ENCODE measurements at places on chromosomes 3 and 15.

- no peak for DNase-seq
Observed at GRCh38 chr15:42511007-42511391, 15.6 kb downstream of the SNAP23 start.

- no peak for DNase-seq
Observed at GRCh38 chr3:49707113-49707480, 12.4 kb downstream of the AMIGO3 start.

DNA sequence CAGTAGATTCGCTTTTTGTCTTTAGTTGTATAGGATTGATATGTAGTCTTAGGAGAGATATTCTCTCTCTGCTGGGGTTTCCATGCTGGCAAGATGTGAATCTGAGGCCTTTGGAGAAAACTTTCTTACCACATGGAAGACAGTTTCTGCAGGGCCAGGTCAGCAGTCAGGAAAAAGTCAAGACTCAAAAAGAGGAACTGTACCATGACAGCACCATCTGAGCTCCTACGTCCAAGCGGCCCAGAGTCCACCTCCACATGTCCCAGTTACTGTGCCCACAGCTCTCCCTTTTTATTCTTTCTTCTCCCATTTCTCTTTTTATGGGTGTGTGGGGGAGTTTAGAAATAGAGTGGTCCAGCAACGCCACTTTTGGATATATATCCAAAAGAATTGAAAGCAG is 172.0 kb downstream of the MTHFS start:
- DNase-seq = no peak

DNA sequence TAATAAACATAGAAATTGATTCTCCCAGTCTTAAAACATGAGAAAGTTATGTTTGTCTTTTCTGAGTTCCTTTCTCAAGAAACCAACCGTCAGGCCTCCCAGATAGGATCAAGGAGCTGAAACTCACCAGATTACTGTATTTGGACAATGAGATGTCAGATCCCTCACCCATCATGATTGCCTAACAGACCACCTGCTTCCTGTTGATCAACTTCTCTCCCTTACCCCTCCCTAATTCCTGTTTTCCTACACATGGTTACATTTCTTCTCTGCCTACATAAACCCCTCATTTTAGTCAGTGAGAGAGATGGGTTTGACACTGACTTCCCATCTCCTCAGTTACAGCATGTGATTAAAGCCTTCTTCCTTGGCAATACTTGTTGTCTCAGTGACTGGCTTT is 917.5 kb downstream of the FHIT start:
- no peak for DNase-seq

GRCh38 chr3:40054568-40055222 is 245.3 kb downstream of the MYRIP start:
- no peak for DNase-seq

DNA sequence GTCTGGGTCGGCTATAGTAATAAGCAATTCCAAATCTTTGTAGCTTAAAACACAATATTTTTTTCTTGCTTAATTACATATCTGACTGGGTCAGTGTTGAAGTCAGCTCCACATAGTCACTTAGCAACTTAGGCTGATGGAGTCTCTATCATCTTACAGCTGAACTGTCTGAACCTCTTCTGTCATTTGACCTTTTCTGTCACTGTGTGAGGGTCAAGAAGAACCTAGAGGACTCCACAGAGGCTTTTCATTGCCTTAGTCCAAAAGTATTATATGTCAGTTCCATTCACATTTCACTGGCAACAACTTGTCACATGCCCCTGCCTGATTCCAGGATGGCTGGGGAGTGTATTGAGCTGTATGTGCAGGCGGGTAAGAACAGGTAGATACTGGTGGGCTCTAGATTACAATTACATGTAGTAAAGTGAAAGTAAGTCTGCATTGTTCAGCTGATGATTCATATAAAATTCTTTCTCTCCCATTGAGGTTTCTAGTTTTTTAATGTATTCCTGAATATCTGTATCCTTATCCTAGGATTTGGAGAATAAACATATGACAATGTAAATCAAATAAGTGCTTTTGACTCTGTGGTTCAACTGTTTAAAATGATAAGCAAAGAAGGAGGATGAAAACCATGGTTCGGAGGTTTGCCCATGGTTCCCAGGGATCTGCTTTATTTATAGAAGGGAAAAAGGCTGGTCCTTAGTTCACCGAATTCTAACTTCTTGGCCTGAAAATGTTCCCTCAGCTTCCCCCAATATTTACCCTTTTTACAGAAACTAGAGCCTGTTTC is 5.8 kb upstream of the ARPP21 start:
- no peak for DNase-seq

DNA sequence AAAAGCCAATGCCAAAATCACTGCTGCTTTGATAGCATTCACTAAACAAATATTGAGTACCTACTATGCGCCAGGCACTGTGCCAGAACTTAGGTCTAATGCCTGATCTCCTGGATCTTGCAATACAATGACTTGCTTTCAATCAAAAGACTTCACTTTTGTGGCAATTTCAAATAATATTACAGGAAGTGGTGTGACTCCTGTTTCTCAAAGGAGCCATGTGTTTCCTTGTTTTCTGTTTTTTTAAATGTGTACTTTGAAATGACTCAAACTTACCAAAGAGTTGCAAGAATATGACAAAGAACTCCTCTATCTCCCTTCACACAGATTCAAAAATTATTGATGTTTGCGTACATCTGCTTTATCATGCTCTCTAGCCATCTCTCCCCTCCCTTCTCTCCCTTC is 18.3 kb downstream of the OSBPL10 start:
- DNase-seq = no peak

- no peak for DNase-seq
Observed at GRCh38 chr3:46824211-46824970, 38.9 kb downstream of the MYL3 start.

DNA sequence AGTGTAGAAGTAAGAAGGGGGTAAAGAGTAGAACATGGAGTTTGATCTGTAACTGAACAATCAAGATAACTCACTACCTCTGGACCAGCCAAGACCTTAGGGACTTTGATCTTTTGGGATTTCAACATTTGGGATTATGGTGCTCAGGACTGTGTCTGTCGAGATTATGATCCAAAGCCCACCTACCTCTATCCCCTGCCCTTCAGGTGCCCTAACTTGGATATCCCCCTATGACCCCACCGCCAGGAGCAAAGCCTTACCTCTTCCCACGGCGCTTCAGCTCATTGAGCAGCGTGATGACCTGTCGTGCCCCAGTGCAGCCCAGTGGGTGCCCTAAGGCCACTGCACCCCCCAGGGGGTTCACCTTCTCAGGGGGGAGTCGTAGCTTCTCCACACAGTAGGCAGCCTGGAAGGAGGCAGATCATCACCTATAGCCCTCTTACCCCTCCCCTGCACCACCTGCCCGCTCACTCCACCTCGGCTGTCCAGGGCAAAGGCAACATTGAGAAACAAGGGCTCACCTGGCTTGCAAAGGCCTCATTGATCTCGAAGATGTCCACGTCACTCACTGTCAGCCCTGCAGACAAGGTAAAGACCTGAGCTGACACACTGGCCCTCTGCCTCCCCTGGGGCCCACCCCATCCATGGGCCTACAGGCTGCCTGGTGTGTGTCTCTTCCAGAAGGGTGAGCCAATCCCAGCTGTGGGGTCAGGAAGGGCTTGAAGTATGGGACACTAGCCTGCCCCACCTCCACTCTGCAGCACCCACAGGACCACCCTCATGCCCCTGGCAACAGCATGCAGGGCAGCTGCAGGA is 11.4 kb downstream of the ACAA1 start:
- DNase-seq = no peak

- DNase-seq = peak; percentile 1
Observed at GRCh38 chr3:186255703-186256331, 106.2 kb downstream of the DGKG start.

- no peak for DNase-seq
Observed at GRCh38 chr3:115227461-115227860, 80.4 kb upstream of the ZBTB20 start.

GRCh38 chr15:68382286-68383007 is 49.5 kb downstream of the ITGA11 start:
- no peak for DNase-seq

- no peak for DNase-seq
Observed at GRCh38 chr3:101796077-101796680, 17.2 kb downstream of the NXPE3 start.

GRCh38 chr3:15645246-15645645 is 43.7 kb downstream of the BTD start:
- no peak for DNase-seq

GRCh38 chr3:47612178-47612577 is 33.5 kb upstream of the CSPG5 start:
- no peak for DNase-seq

- no peak for DNase-seq
Observed at GRCh38 chr3:60609446-60609845, 641.8 kb downstream of the FHIT start.

DNA sequence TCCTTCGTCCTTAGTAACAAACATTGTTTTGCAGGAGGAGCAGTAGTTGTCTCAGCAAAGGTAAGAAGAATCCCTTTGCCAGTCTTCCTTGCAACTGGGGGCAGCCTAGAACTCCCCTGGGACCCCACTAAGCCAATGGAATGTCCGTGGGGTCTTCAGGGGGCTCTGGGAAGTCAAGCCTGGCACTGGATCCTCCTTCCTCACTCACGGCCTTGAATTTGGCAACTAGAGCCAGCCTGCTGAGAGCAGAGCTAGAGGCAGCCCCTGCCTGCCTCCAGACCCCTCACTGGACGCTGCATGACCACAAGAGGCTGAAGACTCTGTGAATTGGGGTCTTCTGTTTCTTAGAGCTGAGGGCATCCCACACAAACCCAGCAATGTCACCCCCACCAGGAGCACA is 18.6 kb upstream of the PRR23E start:
- DNase-seq = no peak

GRCh38 chr3:42176242-42177034 is 85.3 kb downstream of the TRAK1 start:
- DNase-seq = no peak

- DNase-seq = no peak
Observed at GRCh38 chr3:169665264-169666075, 2.0 kb upstream of the MECOM start.

- no peak for DNase-seq
Observed at GRCh38 chr3:14577897-14578296, 37.8 kb upstream of the GRIP2 start.

- no peak for DNase-seq
Observed at GRCh38 chr15:73756390-73756789, 3.2 kb upstream of the INSYN1 start.

- no peak for DNase-seq
Observed at GRCh38 chr3:141260630-141260927, 29.0 kb downstream of the PXYLP1 start.

GRCh38 chr3:182092662-182093262 is 381.0 kb downstream of the SOX2 start:
- DNase-seq = no peak

- no peak for DNase-seq
Observed at GRCh38 chr3:49500205-49500731, 30.2 kb downstream of the DAG1 start.

GRCh38 chr3:140429791-140430190 is 248.1 kb upstream of the TRIM42 start:
- DNase-seq = no peak

GRCh38 chr3:9384141-9384828 is 13.1 kb upstream of the SETD5 start:
- DNase-seq = no peak

- no peak for DNase-seq
Observed at GRCh38 chr3:197024881-197025735, 4.5 kb downstream of the MELTF start.

GRCh38 chr15:22930782-22931484 is 49.2 kb downstream of the CYFIP1 start:
- no peak for DNase-seq

GRCh38 chr15:48563934-48564333 is 81.6 kb downstream of the FBN1 start:
- no peak for DNase-seq

GRCh38 chr15:79887054-79887930 is 9.5 kb downstream of the MTHFS start:
- DNase-seq = no peak

DNA sequence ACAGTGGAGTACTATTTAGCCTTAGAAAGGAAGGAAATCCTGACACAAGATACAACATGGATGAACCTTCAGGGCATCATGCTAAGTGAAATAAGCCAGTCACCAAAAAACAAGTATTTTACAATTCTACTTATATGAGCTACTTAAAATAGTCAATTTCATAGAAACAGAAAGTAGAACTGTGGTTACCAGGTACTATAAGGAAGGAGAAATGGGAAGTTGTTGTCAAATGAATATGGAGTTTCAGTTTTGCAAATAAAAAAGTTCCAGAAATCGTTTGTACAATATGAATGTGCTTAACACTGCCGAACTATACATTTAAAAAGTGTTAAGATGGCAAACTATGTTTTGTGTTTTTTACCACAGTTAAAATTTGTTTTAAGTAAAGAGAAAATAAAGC is 26.8 kb downstream of the TRANK1 start:
- no peak for DNase-seq

DNA sequence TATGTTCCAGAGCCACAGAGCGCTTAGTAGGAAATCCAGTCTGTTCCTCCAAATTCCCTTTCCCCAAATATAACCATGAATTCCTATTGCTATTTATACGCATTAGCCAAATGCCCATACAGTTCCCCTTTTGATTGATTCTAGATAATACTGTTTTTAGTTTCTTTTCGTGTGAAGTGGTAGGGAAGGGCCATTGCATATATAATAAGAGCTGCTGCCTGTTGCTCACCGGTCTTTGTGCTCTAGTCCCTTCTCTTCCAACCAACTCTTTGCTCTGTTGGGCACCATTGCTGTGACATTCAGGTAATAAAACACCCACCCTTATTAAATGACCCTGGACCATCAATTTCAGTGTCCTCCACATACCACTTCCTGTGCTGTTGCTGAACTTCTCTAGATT is 379.9 kb upstream of the KCNMB2 start:
- DNase-seq = no peak

- DNase-seq = no peak
Observed at GRCh38 chr3:146227486-146227885, 23.4 kb downstream of the PLSCR4 start.

DNA sequence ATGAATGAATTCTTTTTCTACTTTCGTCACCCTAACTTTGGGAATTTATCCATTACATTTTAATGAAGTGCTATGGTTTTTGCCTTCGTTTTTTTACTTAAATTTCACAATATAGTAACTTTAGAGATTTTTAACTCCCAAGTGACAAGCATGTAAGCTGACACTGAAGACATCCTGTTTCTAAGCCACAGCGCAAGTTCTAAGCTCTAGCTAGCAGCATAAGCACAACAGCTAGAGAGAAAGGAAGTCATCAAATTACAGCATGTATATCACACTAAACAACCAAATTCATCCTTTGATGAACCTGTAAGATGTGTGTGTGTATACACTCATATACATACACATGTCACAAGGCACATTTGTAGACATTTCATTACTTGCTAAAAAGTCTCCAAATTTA is 119.3 kb downstream of the P3H2 start:
- DNase-seq = no peak

DNA sequence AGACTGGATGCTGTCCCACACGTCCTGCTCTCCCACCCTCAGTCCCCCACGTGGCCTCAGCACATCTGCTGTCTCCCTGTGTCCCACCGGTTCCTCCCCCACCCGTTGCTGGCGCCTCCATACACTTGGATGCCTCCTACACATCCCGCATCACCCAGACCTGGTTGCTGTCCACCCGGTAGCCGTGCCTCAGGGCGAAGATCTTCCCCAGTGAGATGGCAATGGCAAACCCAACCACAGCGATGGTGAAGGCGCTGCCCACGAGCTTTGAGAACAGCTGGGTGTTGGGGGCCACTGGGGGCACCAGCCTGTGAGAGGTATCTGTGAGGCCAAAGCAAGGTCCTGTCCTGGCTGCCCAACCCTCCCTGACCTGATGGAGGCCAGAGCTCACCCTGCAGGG is 4.4 kb downstream of the SLC26A6 start:
- DNase-seq = no peak

Measured in NCI-H187 treated with DMSO at 0.1 percent for 48 hours (cell line).